Stimulated activated CD8-positive, alpha-beta memory T cell treated with anti-CD3 and anti-CD28 coated beads, Interleukin-7, amount 100 ng/mL, for 24 hours (primary cell): ENCODE measurements at places on chromosomes 2 and 18.

DNA sequence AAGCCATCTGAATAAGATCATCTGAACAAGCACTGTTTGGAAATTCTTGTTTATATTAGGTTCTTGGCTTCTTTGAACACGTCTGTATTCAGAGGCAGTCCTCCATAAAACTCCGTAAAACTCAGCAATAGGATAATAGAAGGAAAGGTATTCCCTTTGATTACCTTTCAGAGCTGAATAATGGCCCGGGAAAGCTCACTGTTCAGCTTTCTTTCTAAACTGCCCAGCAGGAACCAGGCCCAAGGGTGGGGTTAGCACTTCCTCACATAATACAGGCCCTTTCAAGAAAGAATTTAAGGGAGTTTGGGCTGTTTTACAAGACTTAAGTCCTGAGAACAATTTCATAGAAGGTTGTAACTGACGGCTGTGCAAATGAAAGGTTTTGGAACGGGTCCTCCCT lies 72.2 kb upstream of the PHLPP1 start:
- no peak for DNase-seq

DNA sequence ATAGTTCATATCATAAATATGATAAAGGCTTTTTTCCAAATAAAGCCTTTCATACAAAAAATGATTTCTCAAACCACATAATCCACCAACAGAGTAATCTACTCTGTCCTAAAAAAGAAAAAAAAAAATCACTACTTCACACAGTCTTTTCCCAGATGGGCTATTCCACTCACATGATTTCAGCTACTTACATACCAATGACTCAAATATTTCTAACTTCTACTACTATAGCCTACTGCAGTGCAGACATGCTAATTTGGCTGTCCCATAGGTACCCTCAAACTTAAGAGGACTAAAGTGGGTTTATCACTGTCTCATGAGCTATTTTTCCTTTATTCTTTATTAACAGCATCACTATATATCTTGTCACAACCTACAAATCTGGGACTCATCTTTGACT lies 57.4 kb downstream of the SLC66A3 start:
- DNase-seq = no peak

GRCh38 chr18:12376034-12376753 lies 833 bp downstream of the AFG3L2 start:
- DNase-seq = no peak

DNA sequence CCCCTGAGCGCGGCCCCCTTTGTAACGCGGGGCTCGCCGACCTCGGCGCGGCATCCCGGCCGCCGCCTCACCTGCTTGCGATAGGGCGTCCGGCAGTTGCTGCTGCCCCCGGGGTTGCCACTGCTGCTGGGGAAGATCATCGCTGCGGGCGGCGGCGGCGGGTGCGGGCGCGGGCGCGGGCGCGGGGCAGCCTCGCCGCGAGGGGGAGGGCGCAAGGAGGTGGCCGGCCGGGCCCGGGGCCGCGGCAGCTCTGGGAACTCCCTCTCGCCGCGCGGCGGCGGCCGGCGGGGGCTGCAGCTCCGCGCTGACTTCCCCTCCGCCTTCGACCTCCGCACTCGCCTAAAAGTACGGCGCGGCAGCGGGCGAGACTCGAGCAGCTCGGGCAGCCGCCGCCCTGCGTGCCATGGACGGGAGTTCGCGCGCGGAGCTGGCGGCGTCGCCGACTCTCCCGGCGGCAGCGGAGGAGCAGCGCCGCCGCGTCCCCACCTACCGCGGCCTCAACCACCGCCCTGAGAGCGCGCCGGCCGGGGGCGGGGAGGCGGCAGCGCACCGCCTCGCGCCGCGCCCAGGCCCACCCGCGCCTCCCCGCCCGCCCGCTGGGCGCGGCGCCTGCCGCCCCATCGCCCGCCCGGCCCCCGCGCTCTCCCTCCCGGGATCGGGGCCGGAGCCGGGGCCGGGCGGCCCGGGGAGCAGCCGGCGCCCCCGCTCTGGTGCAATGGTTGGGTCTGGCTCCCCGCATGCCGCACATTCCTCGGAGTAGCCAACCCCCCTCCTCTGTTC lies 86.0 kb downstream of the RBMS1 start:
- no peak for DNase-seq

- no peak for DNase-seq
Observed at GRCh38 chr2:127104881-127105655, 1.9 kb downstream of the BIN1 start.

DNA sequence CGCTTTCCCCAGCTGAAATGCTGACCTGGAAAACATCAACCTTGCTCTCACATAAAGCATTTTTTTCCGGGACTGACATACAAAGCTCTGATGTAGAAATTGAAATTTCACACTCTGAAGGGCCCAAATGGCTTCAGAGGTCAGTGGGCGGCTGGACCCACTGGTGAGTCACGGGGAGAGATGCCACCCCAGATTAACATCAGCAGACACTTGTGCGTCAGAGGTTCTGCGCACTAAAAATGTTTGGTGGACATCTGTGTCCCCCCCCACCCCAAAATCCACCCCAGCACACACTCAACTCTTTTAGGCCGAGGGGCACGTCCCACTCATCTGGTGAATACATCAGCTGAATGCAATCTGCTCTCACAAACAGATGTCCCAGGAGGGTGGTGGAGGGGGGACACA lies 208.9 kb downstream of the ASB1 start:
- DNase-seq = no peak

DNA sequence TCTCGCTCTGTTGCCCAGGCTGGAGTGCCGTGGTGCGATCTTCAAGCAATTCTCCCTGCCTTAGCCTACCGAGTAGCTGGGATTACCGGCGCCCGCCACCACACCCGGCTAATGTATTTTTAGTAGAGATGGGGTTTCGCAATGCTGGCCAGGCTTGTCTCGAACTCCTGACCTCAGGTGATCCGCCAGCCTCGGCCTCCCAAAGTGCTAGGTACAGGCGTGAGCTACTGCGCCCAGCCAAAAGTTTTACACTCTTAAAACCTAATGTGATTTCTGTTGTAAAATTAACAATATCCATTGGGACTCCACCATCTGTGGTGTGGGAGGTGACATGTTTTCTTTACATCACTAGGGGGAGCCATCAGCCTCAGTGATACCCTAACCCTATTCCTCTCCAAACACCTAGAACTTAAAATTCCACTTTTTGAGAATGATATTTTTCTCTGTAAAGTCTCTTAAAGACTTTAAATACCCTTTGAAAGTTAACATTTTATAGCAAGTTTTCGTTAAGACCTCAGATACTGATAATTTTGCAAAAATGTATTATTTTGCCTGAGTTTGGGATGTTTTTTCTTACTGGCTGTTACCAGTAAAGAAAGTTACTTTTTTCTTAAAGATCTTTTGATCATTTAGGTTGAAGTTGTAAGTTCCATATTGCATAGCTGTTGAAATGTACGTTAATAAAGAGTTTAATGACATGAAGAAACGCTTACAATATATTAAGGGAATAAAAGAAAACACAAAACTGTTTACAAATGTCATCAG lies 11.6 kb upstream of the EIF2AK2 start:
- no peak for DNase-seq

GRCh38 chr18:28824183-28824574 lies 647.2 kb upstream of the CDH2 start:
- DNase-seq = no peak

GRCh38 chr2:71609441-71609840 lies 156.1 kb downstream of the DYSF start:
- no peak for DNase-seq

DNA sequence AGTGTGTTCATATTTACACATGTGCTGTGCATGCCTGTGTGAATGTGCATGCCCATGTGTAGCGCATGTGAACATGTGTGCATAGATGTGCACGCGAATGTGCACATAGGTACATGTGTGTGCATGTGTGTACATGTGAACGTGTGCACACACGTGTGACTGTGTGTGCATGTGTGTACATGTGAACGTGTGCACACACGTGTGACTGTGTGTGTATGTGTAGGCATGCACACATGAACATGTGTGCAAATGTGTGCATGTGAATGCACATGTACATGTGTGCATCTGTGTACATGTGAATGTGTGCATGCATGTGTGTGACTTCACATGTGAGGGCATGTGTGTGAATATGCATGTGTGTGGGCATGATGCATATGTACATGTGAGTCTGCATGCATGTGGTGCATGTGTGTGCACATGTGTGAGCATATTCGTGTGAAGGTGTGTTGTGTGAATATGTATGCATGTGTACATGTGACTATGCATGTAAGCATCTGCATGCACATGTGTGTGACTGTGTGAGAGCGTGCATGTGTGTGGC lies 122.4 kb downstream of the PTGR3 start:
- DNase-seq = no peak

DNA sequence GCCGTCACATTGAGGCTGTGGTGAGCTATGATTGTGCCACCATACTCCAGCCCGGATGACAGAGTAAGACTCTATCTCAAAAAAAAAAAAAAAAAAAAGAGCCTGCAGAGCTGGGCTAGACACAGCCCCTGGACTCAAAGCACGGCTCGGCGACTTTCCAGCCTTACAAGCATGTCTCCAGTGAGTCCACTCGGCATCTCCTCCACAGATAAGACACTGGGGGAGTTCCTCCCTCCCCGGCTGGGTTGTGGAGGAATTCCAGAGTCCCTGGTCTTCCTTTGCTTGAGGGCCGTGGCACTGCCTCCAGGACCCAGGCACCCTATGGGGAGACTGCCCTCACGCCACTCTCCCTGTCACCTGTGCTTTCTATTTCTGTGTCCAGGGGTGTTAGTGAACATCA lies 30.9 kb upstream of the RPL31 start:
- DNase-seq = no peak

GRCh38 chr2:237264480-237265219 lies 149.3 kb downstream of the COL6A3 start:
- no peak for DNase-seq

DNA sequence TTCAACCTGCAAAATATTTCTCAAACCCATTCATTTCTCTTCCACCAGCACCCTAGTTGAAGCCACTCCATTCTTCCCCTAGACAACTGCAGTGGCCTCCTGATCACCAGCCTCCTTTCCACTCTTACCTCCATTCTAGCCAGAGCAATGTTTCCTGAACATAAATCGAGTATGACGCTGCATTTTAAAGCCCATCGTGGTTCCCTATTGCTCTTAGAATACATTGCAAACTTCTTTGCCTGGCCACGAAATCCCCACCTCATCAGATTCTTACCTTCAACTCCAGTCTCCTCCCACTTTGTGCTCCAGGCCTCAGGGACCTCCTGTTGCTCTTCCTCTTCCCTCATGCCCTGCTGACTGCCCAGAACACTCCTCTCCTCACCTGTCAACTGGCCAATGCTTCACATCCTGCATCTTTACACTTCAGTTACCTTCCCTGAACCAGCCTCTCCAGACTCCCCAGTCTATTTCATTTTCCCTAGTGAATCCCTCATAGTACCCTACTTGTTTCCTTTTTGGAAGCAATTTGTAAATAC lies 176.5 kb upstream of the CTAGE1 start:
- no peak for DNase-seq
